ENCODE measurements at places on chromosomes 2 and 18. TPM values are rescaled to one million over a fixed set of nuclear protein-coding genes. Genes with fewer than 3 reads are reported as not detected.

DNA sequence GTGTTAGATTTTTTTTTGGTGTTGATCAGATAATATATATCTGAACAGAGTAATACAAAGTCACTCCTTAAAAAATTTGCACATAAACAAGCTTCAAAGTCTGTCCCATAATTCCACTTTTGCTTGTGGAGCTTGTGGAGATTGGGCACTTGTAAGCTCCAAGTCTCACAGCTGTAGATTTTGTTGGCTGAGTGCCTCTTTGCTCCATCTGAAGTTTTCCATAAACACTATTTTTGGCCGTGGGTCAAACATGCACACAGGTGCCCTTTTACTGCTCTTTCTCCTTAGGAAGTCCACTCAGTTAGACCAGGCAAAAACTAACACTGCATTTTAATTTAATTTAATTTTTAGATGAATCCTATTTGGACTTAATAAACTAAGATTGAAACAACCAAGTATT, 3.6 kb upstream of the KCNJ13 start:
- no peak for DNase-seq

GRCh38 chr2:118121986-118122524, 33.8 kb downstream of the INSIG2 start:
- no peak for DNase-seq

The GPR75 gene
- 4.1 TPM for total RNA-seq

The ZNF396 gene
- total RNA-seq = 1.2 TPM

All from natural killer cell (primary cell).